ENCODE measurements at places on chromosomes 12 and 14.

DNA sequence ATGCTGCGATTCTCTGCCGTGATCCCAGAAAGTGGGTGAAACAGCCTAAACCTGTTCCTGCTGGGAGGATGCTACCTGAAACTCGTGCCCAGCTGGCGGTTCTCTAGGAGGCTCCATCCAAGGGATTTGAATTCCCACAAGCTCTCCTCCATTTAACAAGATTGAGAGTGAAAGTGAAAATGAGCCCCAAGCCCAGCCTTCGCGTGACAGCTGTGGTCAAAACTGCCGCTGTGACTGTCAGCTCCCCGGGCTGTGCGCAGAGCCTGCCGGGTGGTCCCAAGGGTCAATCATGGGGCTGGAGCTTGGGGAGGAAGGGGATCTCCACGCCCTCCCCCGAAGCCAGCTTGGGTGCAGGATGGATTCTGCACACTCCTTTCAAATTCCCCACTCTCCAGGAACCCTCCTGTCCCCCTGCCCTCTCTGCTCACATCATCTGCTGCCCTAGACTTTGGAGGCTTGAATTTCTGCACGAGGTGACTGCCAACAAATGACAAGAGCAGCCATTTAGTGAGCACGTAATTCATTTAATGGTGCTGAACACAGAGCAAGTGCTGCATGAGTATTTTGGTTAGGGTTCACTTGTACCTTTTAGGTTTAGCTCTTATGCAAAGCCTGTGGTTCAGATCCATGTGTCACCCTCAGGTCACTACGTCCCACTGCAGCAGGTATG, 5.3 kb downstream of the ASB2 start:
- no peak for DNase-seq

DNA sequence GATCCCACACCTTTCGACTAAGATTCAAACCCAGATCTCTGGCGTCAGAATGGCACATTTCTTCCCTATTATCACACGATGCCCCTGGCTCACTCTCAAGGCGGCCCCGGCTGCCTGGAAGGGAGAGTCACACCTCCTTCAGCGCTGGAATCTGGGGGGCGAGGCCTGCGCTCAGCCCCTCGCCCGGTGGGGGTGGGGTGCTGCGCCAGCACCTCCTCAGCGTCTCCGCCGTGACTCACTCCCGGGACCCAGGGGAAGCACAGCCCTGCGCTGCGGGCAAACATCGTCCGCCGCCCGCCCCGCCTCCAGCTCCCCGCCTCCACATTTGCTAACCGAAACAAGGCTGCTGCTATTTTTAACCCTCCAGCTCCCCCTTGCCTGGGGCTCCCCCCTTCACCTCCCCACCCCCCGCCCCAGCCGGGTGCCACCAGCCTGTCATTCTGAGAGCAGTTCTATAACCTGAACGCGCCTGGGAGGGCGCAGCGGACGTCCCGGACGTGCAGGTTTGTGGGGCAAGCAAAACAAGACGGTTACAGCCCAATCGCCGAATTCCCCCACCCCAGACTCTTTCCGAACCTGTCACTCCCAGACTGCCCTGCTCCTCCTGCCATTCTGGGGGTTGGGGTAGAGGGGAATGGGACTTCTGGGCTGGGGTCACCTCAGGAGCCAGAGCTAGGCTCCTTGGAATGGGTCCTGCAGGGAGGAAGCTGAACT, 6.7 kb downstream of the HDAC7 start:
- peak; percentile 86 for DNase-seq

DNA sequence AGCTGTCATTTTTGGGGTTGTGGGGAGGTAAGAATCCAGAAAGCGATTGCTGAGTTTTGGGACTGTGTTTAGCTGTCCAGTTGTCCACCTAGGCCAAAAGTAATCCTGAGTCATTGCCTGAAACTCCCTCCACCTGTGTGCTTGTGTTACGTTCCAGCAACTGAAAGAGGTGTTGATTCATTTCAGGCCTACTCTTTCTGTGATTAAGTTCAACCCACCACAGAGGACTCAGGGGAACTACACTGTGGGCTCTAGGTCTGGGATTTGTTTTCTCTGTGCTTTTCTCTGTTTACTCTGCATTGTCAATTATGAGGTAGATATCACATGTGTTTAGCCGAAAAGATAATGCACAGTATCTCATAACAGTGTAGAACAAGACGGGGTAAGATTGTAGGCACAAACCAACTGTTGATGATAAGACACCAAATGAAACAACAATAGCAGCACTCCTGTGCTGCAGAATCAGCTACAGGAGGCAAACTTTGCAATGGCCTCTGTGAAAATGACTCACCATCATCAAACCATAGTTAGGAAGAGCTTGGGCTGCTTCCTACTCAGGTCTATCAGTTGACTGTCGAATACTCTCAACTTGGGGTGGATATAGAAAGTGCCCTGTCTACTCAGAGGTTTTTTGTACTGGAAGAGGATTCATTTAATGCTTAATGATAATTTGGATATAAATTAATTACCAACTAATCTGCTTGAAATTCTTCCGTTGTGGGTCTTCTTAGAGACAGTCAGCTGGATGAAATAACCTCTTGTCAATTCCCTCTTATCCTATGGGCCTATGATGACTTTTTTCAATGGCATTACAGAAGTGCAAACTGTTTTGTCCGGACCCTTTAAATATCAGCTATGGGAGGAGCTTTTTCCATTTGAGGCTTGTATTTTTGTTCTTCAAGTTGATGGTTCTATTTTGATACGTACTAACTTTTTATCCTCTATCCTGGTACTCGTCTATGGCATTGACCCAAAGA, 385.9 kb downstream of the BMP4 start:
- DNase-seq: no peak

DNA sequence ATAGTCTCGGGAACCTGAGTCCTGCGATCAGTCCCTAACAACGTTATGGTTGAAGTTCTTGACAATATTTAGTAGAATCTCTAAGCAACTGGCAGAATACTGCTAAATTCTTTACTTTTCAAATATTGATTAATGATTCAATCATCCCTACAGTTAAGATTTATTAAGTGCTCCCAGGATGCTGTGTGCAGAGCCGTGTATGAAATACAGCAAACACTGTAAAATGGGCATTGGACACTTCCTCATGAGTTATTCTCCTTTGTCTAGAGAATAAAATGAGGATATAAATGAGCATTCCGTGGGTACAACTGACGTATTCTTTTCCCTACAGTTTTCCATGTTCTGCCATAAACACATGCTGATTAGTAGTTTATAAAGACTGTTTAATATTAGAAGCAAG, 372.4 kb downstream of the TMTC2 start:
- DNase-seq: no peak

- no peak for DNase-seq
Observed at GRCh38 chr12:15897433-15897832, 13.7 kb upstream of the DERA start.

DNA sequence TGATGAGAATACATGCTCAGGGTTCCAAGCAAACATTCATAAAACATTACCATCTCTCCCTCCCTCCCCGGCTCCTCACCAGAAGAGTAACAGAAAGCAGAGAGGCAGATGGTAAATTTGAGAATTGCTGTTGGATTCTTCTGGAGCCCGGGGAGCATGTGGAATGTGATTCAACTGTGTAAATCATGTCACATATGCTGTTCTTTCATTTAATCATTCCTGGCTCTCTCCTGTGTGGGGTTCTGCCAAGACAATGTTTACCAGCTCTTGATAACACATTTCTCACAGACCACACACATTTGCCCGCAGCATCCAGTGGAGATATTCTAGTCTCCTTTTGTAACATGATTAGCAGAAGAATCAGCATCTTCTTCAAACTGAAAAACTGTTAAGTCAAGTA, 23.4 kb upstream of the NR2C1 start:
- no peak for DNase-seq

GRCh38 chr14:56868660-56869059, 58.4 kb upstream of the OTX2 start:
- DNase-seq: no peak

GRCh38 chr12:87991483-87991882, 37.7 kb downstream of the C12orf50 start:
- DNase-seq: no peak

DNA sequence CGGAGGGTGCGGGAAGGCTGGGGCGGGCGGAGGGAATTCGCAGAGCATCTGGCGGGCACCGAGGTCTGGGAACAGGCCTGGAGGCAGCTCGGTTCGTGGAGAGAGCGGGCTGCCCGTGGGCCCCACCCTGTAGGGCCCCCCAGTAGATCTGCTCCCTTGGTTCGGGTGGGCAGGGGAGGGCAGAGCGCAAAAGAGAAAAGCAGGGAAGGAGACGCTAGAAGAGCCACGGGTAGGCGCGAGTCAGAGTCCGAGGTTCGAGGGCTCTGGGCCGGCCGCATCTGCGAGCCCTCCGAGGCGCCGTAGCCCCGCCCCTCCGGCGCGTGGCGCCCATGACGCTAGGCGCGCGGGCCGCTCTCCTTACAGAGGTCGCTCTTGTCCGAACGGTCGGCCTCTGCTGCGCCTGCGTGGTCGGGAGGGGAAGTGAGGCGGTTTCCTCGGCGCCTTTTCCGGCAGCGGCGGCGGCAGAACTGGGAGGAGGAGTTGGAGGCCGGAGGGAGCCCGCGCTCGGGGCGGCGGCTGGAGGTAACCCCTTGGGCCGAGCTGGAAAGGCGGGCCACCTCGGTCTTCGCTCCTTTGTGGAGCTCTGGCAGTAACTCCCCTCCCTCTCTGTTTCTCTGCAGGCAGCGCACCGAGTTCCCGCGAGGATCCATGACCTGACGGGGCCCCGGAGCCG, at the start of gene ARF6:
Gene ARF6, plus strand, starts transcription at position 447 of the 673 bp plus-strand sequence. CDS start 655 bp downstream, outside the sequence.
- peak; percentile 90 for DNase-seq

DNA sequence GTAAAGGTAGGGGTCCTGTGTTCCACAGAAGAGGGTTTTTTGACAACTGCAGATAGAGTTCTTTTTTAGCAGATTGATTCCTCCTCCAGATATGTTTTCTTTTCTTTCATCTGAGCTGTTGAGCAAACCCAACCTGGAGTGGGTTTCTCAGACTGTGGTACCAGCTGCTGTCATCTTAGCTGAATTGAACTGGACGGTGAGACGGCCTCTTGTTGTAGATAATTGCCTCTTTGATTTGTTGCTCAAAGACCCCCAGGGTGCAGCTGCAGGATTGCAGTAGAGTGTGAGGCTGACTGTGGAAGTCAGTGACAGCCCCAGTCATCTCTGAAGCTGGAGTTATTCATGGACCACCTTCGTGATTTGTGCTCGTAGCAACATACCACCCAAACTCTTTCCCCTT, 317.7 kb downstream of the AACS start:
- DNase-seq: no peak

GRCh38 chr12:10867381-10867780, 16.7 kb downstream of the PRH1 start:
- DNase-seq: no peak

DNA sequence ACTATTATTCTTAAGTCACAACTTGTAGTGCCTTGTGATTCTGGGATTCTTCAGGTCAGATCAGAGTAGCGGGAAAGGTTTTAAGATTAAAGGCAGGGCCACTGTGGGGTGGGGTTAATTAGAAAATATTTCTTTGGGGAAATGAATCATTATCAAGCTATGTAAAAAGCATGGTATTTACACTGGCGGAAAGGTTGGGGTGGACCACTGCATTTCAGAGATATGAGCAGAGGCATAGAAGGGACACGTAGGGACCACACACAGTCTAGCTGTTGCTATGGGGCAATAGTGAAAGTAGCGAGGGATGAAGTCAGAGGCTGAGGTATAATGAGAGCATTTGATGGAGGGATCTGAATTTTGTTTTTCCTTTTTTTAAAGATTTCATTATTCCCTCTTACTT, 31.7 kb upstream of the KCNH3 start:
- DNase-seq: no peak

- DNase-seq: no peak
Observed at GRCh38 chr12:68406134-68406576, 74.0 kb upstream of the MDM1 start.

DNA sequence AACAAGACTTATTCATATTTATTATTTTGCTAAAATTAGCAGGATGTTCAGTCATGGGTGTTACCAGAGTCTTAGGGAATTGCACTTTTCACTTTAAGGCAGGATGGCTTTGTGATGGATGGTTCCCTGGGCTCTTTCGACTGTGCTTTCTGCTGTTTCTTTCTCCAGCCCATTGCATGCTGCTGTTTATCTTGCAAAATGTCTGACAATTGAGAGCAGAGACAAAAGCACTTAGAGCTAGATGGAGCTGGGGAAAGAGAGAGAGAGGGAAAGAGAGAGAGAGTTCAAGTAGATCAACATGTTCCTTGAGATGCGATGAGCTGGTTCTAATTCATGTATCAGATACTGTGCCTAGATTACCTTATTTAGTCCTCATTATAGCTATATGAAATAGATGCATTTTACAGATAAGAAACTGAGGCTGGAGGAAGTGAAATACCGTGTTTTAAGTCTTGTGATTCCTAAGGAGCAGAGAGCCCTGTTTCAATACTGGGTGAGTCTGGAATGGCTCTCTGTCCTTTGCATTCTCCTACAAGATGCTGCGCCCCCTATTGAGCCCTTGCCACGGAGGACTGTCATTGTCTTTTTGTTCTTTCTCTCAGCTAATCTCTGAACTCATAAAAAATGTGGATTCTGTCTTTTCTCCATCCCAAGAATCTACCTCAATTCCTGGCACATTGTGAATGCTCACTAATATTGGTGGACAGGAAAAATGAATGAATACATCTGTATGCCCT, 227.9 kb downstream of the ALG10B start:
- no peak for DNase-seq

DNA sequence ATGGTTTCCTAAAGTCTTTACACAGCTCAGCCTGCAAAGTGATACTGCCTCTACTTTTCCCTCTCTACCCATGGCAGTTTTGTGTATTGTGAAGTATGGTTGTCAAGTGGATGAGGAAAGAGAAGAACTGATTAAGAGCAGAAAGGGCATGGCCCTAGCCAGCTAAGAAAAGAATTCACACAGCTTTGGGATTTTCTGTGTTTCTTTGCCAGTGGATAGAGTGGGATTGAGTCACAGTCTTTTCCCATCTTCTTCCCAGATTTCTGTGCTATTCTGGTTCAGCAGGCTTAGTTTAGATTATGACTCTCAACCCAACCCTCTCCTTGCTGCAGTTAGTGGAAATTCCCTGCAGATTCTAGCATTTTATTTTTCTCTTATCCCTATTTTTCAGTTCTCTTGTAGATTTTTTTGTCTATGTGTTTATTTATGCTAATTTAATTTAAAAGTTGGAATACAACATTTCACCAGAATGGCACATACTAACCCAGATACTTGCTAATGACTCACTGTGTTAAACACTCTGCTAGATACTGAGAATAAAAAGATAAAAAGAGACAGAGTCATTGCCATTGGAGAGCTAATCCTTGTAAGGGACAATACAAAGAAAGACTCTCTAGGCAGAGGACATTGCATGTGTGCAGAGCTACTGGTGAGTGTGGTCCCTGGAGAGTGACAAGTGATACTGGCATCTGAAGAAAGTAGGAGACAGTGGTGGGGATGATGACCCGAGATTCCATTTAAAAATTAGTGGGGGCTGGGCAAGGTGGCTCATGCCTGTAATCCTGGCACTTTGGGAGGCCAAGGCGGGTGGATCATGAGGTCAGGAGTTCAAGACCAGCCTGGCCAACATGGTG, 106.3 kb downstream of the ST8SIA1 start:
- DNase-seq: no peak

- no peak for DNase-seq
Observed at GRCh38 chr12:69583203-69583602, 2.1 kb upstream of the CCT2 start.

DNA sequence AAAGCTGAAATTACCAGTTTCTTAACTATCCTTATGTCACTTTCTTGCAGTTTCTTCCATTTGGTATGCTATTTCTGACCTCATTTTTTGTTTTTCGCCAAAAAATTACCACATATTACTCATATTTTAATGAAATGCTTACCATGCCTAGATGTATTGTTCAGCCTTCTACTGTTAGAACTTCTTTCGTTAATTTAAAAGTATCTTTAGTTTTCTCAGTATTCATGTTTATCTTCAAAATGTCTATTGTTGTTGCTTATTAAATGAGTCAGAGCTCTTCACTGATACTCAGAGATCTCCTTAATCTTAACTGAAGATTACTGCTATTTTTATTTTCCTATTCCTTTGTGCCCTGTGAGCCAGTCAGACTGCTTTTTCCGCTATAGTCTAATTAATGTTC, 20.5 kb downstream of the RAP1B start:
- DNase-seq: no peak

All from effector CD4-positive, alpha-beta T cell (primary cell).